ENCODE measurements at places on chromosomes 3 and 15. TPM values are rescaled to one million over a fixed set of nuclear protein-coding genes. Genes with fewer than 3 reads are reported as not detected.

DNA sequence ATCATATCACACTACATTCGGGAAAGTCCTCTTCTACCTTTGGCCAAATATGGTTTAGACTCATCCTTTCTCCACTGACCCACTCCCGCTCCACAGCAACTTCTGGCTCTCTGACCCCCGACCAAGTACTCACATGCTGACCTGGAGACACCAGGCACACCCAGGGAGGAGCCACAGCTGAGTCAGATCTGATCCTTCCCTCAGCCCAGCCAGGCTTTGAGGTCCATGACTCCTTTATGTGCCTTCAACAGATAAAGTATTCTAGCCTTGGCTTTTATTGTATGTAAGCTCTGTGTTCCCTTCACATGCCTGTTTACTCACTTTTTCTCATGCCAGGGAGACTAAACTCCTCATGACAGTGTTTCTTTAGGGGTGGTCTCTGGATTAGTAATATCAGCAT, 166.9 kb upstream of the UMPS start:
- H3K27me3 ChIP-seq: no peaks in the 10 kb centered on the region
- DNase-seq: no peak
- H3K4me3 ChIP-seq: no peak overlapping the region
- H3K36me3 ChIP-seq: no peaks in the 10 kb centered on the region

- peak within 1 kb of the TSS; percentile 59 for H3K4me3 ChIP-seq
- no peaks in the 10 kb centered on the region for H3K36me3 ChIP-seq
- peak within 1 kb of the TSS; percentile 53 for H3K27ac ChIP-seq
- peaks cover 33% of the 10 kb centered on the region for H3K27me3 ChIP-seq
Measured at GRCh38 chr3:170037463-170038433, at the start of gene GPR160. Gene GPR160, plus strand, starts transcription at chr3:170037995. Its CDS starts 45,978 bp downstream, at chr3:170083973.

GRCh38 chr3:99487894-99488293, 150.5 kb upstream of the COL8A1 start:
- H3K4me1 ChIP-seq: no peaks in the 10 kb centered on the region
- no peak overlapping the region for H3K4me3 ChIP-seq
- H3K27ac ChIP-seq: no peak overlapping the region
- no peaks in the 10 kb centered on the region for H3K27me3 ChIP-seq

DNA sequence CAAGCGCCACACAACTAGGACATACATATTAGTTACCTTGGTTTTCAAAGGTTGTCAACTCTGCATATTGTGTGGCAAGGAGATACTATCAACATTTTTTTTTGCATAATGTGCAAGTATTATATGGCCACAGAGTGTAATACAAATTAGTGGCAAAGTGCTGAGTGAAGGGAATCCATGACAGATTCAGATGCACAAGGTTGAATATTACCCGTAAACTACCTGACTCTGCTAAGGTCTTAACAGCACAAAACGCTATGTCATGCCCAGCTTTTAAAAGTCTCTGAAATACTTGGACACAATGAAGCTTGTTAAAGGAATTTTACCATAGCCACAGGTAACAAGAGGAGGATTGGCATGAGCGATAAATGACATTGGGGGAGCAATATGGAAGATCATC, 79.0 kb downstream of the SATB1 start:
- no peak overlapping the region for H3K4me3 ChIP-seq
- H3K27me3 ChIP-seq: no peaks in the 10 kb centered on the region
- H3K27ac ChIP-seq: no peak overlapping the region
- no peaks in the 10 kb centered on the region for H3K4me1 ChIP-seq
- no peak for DNase-seq
- H3K36me3 ChIP-seq: peaks cover 16% of the 10 kb centered on the region

The SLCO2A1 gene
- total RNA-seq: 25.7 TPM

The CELSR3 gene
- 2.3 TPM for total RNA-seq

- H3K4me1 ChIP-seq: peaks cover 6% of the 10 kb centered on the region
- DNase-seq: no peak
- H3K27ac ChIP-seq: no peak overlapping the region
- H3K27me3 ChIP-seq: no peaks in the 10 kb centered on the region
- H3K36me3 ChIP-seq: no peaks in the 10 kb centered on the region
- H3K4me3 ChIP-seq: no peak overlapping the region
Measured at GRCh38 chr3:30313840-30314239, 292.6 kb upstream of the TGFBR2 start.

- no peaks in the 10 kb centered on the region for H3K36me3 ChIP-seq
- H3K4me1 ChIP-seq: peaks cover 7% of the 10 kb centered on the region
- H3K27me3 ChIP-seq: no peaks in the 10 kb centered on the region
- DNase-seq: no peak
- H3K4me3 ChIP-seq: no peak overlapping the region
Measured at GRCh38 chr3:111714305-111714704, 119.2 kb upstream of the ZBED2 start.

GRCh38 chr15:96470681-96471310, 140.3 kb downstream of the NR2F2 start:
- H3K36me3 ChIP-seq: no peaks in the 10 kb centered on the region
- peaks cover 9% of the 10 kb centered on the region for H3K27me3 ChIP-seq
- no peak for DNase-seq
- H3K4me1 ChIP-seq: no peaks in the 10 kb centered on the region
- H3K27ac ChIP-seq: no peak overlapping the region

DNA sequence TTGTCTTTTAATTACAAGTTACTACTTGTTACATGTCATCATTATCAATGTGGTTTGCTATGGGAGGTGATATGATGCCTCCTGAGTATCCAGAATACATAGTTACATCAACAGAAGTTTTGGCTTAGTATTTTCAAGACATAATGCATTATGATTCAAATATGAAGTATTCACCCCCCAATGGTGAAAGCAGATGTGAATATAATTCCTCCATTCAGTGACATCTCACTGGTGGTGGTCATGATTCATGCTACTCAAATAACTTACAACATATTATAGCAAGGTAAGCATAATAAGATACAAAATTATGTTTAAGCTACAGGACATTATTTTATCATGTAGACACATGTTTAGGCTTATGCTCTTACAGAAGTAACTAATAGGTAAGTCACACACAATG, 34.9 kb upstream of the TTBK2 start:
- H3K27ac ChIP-seq: no peak overlapping the region
- no peak for DNase-seq
- no peak overlapping the region for H3K4me3 ChIP-seq

- H3K4me1 ChIP-seq: no peaks in the 10 kb centered on the region
- no peak overlapping the region for H3K4me3 ChIP-seq
- no peaks in the 10 kb centered on the region for H3K36me3 ChIP-seq
- no peak overlapping the region for H3K27ac ChIP-seq
- no peaks in the 10 kb centered on the region for H3K27me3 ChIP-seq
- DNase-seq: no peak
Measured at GRCh38 chr3:140568842-140569520, 108.9 kb upstream of the TRIM42 start.

DNA sequence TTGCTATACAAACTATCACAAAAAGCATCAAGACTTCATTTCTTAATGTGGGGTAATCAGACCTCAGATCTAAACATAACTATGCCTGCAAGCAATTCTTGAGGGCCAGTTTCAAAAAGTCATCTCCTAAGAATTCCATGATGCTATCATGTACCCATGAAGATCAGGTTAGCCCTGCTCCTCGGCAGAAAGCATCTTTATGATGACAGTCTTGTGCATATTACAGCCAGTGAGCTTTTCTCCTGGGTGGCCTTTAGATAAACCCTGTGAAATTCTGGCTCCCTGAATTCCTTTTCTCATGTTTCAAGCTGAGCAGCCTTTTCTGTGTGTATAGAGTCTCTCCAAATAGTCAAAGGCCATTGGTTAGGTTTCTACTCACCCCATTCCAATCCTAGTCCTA, 201.9 kb upstream of the MCTP2 start:
- no peak overlapping the region for H3K27ac ChIP-seq
- peaks cover 5% of the 10 kb centered on the region for H3K4me1 ChIP-seq
- no peaks in the 10 kb centered on the region for H3K27me3 ChIP-seq
- DNase-seq: no peak
- no peak overlapping the region for H3K4me3 ChIP-seq

The VIPR1 gene
- 39.8 TPM for total RNA-seq

GRCh38 chr3:4644951-4645350, 151.8 kb downstream of the ITPR1 start:
- DNase-seq: no peak
- no peaks in the 10 kb centered on the region for H3K36me3 ChIP-seq
- no peaks in the 10 kb centered on the region for H3K27me3 ChIP-seq
- no peak overlapping the region for H3K4me3 ChIP-seq
- no peaks in the 10 kb centered on the region for H3K4me1 ChIP-seq
- no peak overlapping the region for H3K27ac ChIP-seq

GRCh38 chr3:48561045-48561736, 2.4 kb downstream of the UCN2 start:
- H3K27me3 ChIP-seq: no peaks in the 10 kb centered on the region
- no peak overlapping the region for H3K4me3 ChIP-seq
- no peak for DNase-seq

GRCh38 chr3:185733980-185734724, 90.7 kb downstream of the IGF2BP2 start:
- H3K27me3 ChIP-seq: no peaks in the 10 kb centered on the region
- H3K27ac ChIP-seq: no peak overlapping the region
- DNase-seq: no peak
- H3K36me3 ChIP-seq: no peaks in the 10 kb centered on the region

GRCh38 chr15:31278061-31278445, 48.6 kb upstream of the KLF13 start:
- no peaks in the 10 kb centered on the region for H3K36me3 ChIP-seq
- H3K27ac ChIP-seq: no peak overlapping the region
- H3K4me1 ChIP-seq: peaks cover 18% of the 10 kb centered on the region
- H3K4me3 ChIP-seq: no peak overlapping the region

DNA sequence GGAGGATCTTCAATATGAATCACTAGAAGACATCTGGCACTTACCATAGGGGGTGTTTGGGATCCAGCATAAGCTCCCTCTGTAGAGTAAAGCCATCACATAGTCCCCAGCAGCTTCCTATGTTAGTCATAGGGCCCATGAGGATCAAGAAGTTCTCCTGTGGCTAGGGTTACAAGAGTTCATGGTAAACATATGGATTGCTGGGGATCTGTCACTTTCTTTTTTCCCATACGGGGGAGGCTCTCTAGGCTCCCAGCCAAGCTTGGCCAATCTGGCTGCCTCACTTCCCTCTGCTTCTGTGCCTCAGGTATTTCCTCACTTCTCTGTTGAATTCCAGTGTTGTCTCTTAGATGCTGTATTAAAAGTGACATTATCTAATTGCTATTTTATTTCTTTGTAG, 597.9 kb downstream of the PDCD6IP start:
- no peak overlapping the region for H3K4me3 ChIP-seq
- no peaks in the 10 kb centered on the region for H3K4me1 ChIP-seq
- H3K36me3 ChIP-seq: no peaks in the 10 kb centered on the region
- DNase-seq: no peak

The SERPINI1 gene
- total RNA-seq: 2.0 TPM

The FAM3D gene
- 1.2 TPM for total RNA-seq

DNA sequence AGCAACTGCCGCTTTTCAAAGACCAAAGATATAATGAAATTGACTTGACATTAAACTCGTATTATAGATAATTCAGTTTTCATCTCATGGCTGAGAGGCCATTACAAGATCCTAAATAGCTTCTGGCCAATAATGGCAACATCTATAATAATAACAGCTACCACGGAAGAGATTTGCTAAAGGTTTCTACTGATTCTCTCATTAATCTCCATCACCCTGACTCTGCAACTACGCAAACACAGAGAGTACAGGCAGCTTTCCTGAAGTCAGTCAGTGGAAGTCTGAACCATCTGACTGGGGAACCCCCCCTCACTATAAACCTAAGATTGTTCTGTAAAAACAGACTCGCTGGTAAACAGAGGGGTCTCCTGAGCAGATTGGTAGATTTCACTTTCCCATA, 257.1 kb downstream of the MAGI1 start:
- no peaks in the 10 kb centered on the region for H3K36me3 ChIP-seq
- DNase-seq: no peak
- H3K4me3 ChIP-seq: no peak overlapping the region
- H3K27me3 ChIP-seq: no peaks in the 10 kb centered on the region

DNA sequence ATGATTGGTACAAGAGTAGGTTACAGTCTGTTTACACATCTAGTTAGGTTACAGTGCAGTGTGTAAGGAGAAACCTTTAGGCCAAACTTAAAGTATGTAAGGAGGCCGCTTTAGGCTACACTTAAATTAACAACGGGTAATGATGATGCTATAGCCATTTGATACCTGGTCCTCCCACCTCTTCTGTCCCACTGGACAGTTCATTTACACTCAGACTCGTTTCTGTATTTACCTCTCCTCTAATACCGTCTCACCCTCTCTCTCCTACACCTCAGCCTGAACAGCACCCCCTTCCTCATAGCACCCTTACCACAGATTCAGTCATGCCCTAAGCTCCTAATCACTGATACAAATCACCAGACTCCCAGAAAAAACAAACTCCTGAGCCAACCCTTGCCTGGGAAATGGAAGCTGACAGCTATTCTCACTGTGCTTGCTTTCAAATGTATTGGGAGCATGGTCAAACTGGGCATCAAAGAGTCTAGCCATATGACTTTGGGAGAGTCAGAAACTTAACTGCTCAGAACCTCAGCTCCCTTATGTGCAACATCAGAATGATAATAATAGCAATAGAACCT, 241.3 kb upstream of the SETMAR start:
- no peak for DNase-seq
- H3K4me1 ChIP-seq: no peaks in the 10 kb centered on the region
- no peaks in the 10 kb centered on the region for H3K27me3 ChIP-seq
- H3K4me3 ChIP-seq: no peak overlapping the region

DNA sequence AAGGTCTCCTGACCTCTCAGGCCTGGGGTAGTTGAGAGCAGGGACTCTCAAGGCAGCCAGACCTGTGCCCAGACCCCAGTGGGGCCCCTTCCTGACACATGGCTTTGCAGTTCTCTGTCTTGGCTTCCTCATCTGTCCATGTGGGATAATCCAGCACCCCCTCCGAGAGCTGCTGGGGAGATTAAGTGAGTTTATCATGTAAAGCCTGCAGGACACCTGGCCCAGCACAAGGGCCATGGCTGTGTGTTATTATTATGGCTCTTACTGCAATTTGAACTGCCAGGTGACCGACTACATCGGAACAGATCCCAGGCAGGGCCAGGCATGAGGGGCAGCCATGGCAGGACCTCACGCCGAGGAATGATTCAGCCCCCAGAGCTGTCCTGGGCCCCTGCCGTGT, 12.6 kb downstream of the DUSP7 start:
- DNase-seq: no peak
- H3K4me3 ChIP-seq: no peak overlapping the region
- H3K4me1 ChIP-seq: peaks cover 65% of the 10 kb centered on the region
- H3K36me3 ChIP-seq: peaks cover 6% of the 10 kb centered on the region
- H3K27me3 ChIP-seq: no peaks in the 10 kb centered on the region

The PGBD4 gene
- total RNA-seq: 1.4 TPM

- no peaks in the 10 kb centered on the region for H3K27me3 ChIP-seq
- DNase-seq: no peak
- no peaks in the 10 kb centered on the region for H3K4me1 ChIP-seq
Measured at GRCh38 chr3:161149529-161149928, 44.4 kb upstream of the B3GALNT1 start.

- H3K4me3 ChIP-seq: no peak overlapping the region
- no peak overlapping the region for H3K27ac ChIP-seq
- H3K4me1 ChIP-seq: no peaks in the 10 kb centered on the region
- H3K27me3 ChIP-seq: no peaks in the 10 kb centered on the region
- DNase-seq: no peak
- no peaks in the 10 kb centered on the region for H3K36me3 ChIP-seq
Measured at GRCh38 chr15:35173444-35174118, 88.5 kb upstream of the NANOGP8 start.
